ENCODE measurements at places on chromosomes 6 and 20.
A peak's percentile ranks its signal among the peaks of the same experiment; 100 is the strongest.

DNA sequence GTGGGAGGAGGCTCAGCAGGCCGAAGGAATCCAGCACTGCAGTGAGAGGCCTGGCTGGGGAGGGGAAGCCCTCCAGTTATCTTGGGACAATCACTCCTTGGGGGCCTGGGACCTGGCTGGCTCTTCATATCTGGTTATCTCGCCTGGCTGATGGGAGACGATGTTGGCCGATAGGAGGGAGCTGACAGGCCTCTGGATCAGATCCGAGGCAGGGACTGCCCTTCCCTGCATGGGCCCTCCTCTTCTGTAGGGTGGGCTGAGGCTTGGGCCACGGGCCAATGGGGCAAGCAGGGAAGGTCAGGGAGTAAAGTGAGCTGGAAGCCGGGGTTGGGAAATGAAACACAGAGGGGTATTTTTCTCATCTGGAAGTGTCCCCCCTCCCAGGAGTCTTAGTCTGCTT, 25.2 kb downstream of the MANBAL start:
- 0 out of 2 replicates have a peak overlapping the region, but pooled peaks have one; percentile 66 for H3K27ac ChIP-seq
- DNase-seq = no peak
- H3K4me3 ChIP-seq = no peak overlapping the region
- H3K27me3 ChIP-seq = no peaks in the 10 kb centered on the region

GRCh38 chr6:144134737-144135136, 15.6 kb upstream of the STX11 start:
- H3K4me3 ChIP-seq = no peak overlapping the region
- no peaks in the 10 kb centered on the region for H3K36me3 ChIP-seq
- no peak overlapping the region for H3K27ac ChIP-seq
- no peak for DNase-seq

- no peak for DNase-seq
- peaks cover 7% of the 10 kb centered on the region for H3K4me1 ChIP-seq
- no peaks in the 10 kb centered on the region for H3K36me3 ChIP-seq
- H3K27ac ChIP-seq = no peak overlapping the region
- H3K4me3 ChIP-seq = no peak overlapping the region
Observed at GRCh38 chr6:37085198-37085597, 79.7 kb downstream of the FGD2 start.

- H3K36me3 ChIP-seq = 0 out of 2 replicates have a peak, but pooled peaks cover 6% of the 10 kb centered on the region
- no peaks in the 10 kb centered on the region for H3K27me3 ChIP-seq
- no peak overlapping the region for H3K4me3 ChIP-seq
- no peak overlapping the region for H3K27ac ChIP-seq
Observed at GRCh38 chr6:104750449-104750848, 109.3 kb downstream of the HACE1 start.

DNA sequence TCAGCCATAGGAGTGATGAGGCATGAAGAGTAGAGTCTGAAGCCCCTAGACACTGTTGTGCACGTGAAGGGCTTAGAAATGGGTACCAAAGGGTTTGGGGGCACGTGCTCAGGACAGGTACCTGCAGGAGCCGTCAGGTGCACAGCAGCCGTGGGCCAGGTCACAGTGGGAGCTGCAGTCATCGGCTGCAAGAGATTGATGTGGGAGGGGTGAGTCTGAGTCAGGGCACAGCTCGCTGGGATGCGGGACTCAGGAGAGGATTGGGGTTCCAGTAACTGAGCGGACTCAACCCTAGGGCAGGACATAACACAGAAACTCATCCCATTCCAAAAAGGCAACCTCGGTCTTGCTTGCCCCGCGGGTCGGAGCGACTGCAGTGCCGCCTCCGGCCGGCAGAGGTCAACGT, 1.1 kb downstream of the DLK2 start:
- H3K36me3 ChIP-seq = no peaks in the 10 kb centered on the region
- peak overlapping the region; percentile 76 for H3K4me3 ChIP-seq
- H3K27me3 ChIP-seq = peaks cover 42% of the 10 kb centered on the region
- DNase-seq = peak; percentile 93
- H3K27ac ChIP-seq = no peak overlapping the region

- no peak overlapping the region for H3K4me3 ChIP-seq
- H3K27ac ChIP-seq = no peak overlapping the region
- H3K36me3 ChIP-seq = no peaks in the 10 kb centered on the region
- no peak for DNase-seq
Observed at GRCh38 chr6:170225852-170226417, 64.9 kb downstream of the DLL1 start.

- no peak overlapping the region for H3K4me3 ChIP-seq
- H3K27me3 ChIP-seq = no peaks in the 10 kb centered on the region
- H3K27ac ChIP-seq = no peak overlapping the region
- no peak for DNase-seq
- peaks cover 18% of the 10 kb centered on the region for H3K4me1 ChIP-seq
Observed at GRCh38 chr6:158191761-158192160, 23.6 kb downstream of the GTF2H5 start.

GRCh38 chr6:52306972-52307870, 22.7 kb upstream of the MCM3 start:
- no peaks in the 10 kb centered on the region for H3K36me3 ChIP-seq
- H3K4me1 ChIP-seq = no peaks in the 10 kb centered on the region
- peak overlapping the region; percentile 71 for H3K4me3 ChIP-seq
- DNase-seq = peak; percentile 74

DNA sequence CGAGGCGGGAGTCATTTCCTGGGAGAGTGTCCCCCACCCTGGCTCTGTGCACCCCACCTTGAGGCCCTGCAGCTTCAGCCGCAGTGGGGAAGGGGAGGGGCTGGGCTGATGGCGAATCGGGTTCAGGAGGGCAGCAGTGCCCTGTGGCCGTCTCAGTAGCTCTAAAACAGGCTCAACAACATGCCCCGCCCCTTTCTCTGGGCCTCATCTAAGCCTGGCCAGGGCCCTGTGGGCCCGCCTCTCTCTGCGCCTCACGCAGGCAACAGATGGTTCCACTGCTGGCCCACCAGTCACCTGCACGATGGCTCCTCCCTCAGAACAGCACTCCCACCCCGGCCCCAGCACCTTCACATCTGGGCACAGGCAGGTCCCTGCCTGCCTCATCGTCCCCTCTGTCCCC, 30.2 kb downstream of the CHRNA4 start:
- no peak overlapping the region for H3K27ac ChIP-seq
- peak; percentile 71 for DNase-seq
- H3K27me3 ChIP-seq = no peaks in the 10 kb centered on the region
- no peak overlapping the region for H3K4me3 ChIP-seq
- no peaks in the 10 kb centered on the region for H3K4me1 ChIP-seq
- no peaks in the 10 kb centered on the region for H3K36me3 ChIP-seq

- H3K4me3 ChIP-seq = no peak overlapping the region
- no peaks in the 10 kb centered on the region for H3K36me3 ChIP-seq
- H3K27ac ChIP-seq = no peak overlapping the region
- H3K27me3 ChIP-seq = no peaks in the 10 kb centered on the region
- no peak for DNase-seq
Observed at GRCh38 chr6:41208439-41209106, 7.6 kb upstream of the TREML2 start.

- H3K4me1 ChIP-seq = peaks cover 8% of the 10 kb centered on the region
- peaks cover 29% of the 10 kb centered on the region for H3K27me3 ChIP-seq
- no peaks in the 10 kb centered on the region for H3K36me3 ChIP-seq
- H3K4me3 ChIP-seq = no peak overlapping the region
Observed at GRCh38 chr20:63070301-63070625, 63.5 kb upstream of the BHLHE23 start.

- H3K27me3 ChIP-seq = no peaks in the 10 kb centered on the region
- H3K36me3 ChIP-seq = no peaks in the 10 kb centered on the region
- no peak for DNase-seq
- no peaks in the 10 kb centered on the region for H3K4me1 ChIP-seq
Observed at GRCh38 chr6:168985705-168986104, 267.9 kb downstream of the THBS2 start.

- H3K36me3 ChIP-seq = no peaks in the 10 kb centered on the region
- 0 out of 2 replicates have a peak, but pooled peaks cover 4% of the 10 kb centered on the region for H3K4me1 ChIP-seq
- no peak overlapping the region for H3K27ac ChIP-seq
- no peaks in the 10 kb centered on the region for H3K27me3 ChIP-seq
- DNase-seq = peak; percentile 46
- H3K4me3 ChIP-seq = no peak overlapping the region
Observed at GRCh38 chr6:68876792-68877493, 241.9 kb downstream of the ADGRB3 start.

DNA sequence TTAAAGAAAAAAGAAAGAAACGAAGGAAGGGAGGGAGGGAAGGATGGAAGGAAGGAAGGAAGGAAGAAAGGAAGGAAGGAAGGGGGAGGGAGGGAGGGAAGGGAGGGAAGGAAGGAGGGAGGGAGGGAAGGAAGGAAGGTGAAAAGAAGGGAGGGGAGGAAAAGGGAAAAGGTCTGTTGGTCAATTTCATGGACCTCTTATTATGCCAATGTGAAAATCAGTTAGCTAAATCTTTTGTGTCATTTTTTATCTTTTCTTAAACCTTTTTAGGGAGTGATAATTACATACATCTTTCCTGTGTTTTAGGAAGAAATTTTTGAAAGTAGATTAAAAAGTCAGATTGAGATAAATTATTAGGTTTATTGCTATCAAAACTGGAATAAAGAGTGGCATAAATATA, 670.2 kb upstream of the CITED2 start:
- no peak overlapping the region for H3K4me3 ChIP-seq
- no peak overlapping the region for H3K27ac ChIP-seq
- H3K36me3 ChIP-seq = no peaks in the 10 kb centered on the region
- H3K27me3 ChIP-seq = no peaks in the 10 kb centered on the region
- peaks cover 8% of the 10 kb centered on the region for H3K4me1 ChIP-seq
- no peak for DNase-seq

DNA sequence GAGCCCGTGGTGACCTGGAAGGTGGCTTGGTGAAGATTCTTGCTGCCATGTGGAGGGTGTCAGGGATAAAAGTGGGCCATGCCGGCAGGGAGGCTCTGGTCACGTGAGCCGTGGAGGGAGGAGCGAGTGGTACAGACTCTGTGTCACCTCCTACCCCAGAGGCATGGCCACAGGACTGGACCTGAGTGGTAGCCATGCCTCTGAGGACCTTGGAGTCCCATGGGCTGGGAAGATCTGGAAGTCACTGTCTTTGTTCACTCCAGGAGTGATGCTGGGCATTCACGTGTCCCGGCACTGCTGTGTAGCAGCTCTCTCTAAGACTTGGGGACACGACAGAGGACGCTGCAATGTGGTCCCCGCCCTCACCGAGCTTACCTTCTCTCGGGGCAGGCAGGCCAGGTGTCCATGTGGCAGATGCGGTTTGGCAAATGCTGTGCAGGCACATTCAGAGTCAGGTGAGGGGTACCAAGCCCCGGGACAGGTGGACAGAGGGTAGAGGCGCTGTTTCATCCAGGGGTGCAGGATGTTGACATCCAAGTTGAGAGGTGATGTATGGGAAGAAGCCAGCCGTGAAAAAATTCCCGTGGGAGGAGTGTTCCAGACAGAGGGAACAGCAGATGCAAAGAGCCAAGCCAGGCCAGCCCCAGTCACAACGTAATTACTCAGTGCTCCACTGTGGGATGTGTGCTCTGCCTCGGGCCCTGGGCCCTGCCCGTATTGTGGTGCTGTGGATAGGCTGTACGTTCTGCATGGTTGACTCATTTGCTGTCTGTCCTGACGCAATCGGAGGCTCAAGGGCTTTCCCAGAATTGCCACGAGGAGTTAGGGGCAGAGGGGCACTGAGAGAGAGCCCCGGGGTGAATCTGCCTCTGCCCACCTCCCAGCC, 307.8 kb downstream of the TAF4 start:
- no peak overlapping the region for H3K4me3 ChIP-seq
- no peak for DNase-seq
- peaks cover 3% of the 10 kb centered on the region for H3K4me1 ChIP-seq
- no peaks in the 10 kb centered on the region for H3K27me3 ChIP-seq
- no peak overlapping the region for H3K27ac ChIP-seq
- no peaks in the 10 kb centered on the region for H3K36me3 ChIP-seq

DNA sequence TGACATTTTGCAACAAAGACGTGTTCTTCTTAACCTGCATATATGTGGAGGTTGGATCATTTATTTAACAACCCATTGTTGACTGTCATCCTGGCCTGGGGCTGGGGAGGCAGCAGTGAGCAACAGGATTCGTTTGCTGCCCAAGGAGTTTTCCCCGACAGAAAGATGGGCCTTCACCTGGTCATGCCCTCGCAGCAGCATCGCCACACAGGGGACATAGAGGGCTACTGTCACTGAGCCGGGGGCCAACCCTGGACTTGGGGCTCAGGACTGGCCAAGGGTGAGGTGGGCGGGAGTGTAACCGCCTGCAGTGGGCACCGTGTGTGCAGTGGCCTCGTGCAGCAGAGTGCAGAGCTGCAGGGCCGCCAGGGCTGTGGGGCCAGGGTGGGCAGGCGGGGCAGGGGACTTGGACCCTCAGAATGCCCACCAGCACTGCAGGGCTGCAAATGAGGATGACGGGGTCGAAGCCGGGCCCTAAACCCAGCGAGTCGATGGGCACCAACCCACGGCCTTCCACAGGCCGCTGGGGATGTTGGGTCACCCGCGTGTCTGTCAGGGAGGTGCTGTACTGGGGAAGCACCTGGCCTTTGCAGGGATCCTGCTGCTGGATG, 11.8 kb downstream of the DUSP22 start:
- H3K27ac ChIP-seq = no peak overlapping the region
- DNase-seq = peak; percentile 68
- H3K36me3 ChIP-seq = peaks cover 14% of the 10 kb centered on the region
- no peaks in the 10 kb centered on the region for H3K4me1 ChIP-seq
- no peaks in the 10 kb centered on the region for H3K27me3 ChIP-seq

DNA sequence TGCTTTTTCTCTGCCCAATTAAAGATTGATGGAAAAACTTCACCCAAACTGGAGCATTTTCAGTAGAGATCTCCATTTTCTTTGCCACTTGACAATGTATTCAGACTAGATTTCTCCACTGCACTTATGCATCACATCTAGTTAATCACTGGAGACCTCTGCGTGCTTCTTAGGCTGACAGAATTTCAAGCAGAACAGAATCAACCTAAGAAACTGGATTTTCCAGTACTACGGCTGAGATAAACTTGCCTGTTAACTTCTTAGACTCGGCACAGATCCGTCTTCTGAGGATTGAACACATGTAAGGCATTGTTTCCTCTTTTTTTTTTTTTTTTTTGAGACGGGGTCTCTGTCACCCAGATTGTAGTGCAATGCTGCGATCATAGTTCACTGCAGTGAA, 139.2 kb downstream of the LRRC1 start:
- H3K4me1 ChIP-seq = no peaks in the 10 kb centered on the region
- no peak overlapping the region for H3K27ac ChIP-seq
- no peaks in the 10 kb centered on the region for H3K36me3 ChIP-seq
- H3K27me3 ChIP-seq = no peaks in the 10 kb centered on the region

- no peak overlapping the region for H3K27ac ChIP-seq
- peaks cover 10% of the 10 kb centered on the region for H3K27me3 ChIP-seq
- no peak overlapping the region for H3K4me3 ChIP-seq
- H3K36me3 ChIP-seq = no peaks in the 10 kb centered on the region
- no peak for DNase-seq
Observed at GRCh38 chr6:41598670-41599014, 39.6 kb upstream of the MDFI start.

DNA sequence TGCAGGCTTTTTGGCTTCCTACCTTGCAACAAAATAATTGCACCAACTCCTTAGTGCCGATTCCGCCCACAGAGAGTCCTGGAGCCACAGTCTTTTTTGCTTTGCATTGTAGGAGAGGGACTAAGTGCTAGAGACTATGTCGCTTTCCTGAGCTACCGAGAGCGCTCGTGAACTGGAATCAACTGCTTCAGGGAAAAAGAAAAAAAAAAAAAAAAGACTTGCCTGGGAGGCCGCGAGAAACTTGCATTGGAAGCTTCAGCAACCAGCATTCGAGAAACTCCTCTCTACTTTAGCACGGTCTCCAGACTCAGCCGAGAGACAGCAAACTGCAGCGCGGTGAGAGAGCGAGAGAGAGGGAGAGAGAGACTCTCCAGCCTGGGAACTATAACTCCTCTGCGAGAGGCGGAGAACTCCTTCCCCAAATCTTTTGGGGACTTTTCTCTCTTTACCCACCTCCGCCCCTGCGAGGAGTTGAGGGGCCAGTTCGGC, 420 bp downstream of the SOX4 start:
- no peaks in the 10 kb centered on the region for H3K27me3 ChIP-seq
- no peak for DNase-seq
- H3K36me3 ChIP-seq = peaks cover 8% of the 10 kb centered on the region
- peaks cover 12% of the 10 kb centered on the region for H3K4me1 ChIP-seq
